ENCODE measurements at places on chromosomes 2 and 18. TPM values are rescaled to one million over a fixed set of nuclear protein-coding genes. Genes with fewer than 3 reads are reported as not detected.

IL36G gene
- total RNA-seq, result not detected

ASB18 gene
- total RNA-seq, result not detected

CCDC178 gene
- total RNA-seq, result not detected

HNMT gene
- 22.2 TPM for total RNA-seq

KCNJ13 gene
- not detected for total RNA-seq

KLHL41 gene
- 0.21 TPM for total RNA-seq

AUP1 gene
- 120 TPM for total RNA-seq

PPIL3 gene
- total RNA-seq, result 0.64 TPM

GAD1 gene
- total RNA-seq, result 0.96 TPM

ALPP gene
- not detected for total RNA-seq

CKAP2L gene
- not detected for total RNA-seq

GRCh38 chr18:69686861-69687260, 260.8 kb downstream of the CD226 start:
- no peak for DNase-seq

DNA sequence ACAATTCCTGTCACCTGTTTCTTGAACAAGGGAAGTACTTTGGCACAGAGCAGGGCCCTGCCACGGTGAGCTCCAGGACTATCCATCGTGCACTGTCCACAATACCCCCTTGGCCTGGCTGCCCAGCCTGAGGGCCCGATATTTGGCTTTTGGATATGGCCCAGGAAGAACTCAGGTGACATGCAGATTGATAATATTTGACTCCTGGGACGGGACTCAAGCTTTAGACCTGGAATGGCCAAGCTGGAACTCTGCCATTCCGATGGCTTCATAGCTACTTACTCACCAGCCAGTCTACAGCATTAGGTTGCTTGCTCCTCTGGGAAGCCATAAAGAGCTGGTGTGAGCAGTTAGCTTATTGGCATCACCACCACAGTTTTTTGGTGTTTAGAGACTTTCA, 26.6 kb downstream of the EML6 start:
- no peak for DNase-seq

DNA sequence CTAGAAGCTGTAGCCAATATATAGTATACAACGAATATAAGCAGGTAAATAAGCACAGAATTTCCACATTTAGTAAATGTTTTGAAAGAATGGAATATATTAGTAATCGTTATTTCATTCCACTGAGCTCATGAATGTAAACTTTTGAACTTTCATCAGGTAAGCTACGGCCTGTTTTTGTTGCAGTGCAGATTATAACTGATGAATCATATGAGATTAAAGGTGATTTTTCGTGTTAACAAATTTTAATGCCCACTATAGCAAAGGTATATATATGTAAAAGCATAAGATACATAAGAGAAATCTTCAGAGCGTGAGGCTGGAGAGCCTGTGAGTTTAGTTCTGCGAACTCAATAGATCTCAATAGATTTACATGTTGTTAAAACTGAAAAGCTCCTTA, 1.1 kb downstream of the SCYGR1 start:
- DNase-seq, result no peak

DNA sequence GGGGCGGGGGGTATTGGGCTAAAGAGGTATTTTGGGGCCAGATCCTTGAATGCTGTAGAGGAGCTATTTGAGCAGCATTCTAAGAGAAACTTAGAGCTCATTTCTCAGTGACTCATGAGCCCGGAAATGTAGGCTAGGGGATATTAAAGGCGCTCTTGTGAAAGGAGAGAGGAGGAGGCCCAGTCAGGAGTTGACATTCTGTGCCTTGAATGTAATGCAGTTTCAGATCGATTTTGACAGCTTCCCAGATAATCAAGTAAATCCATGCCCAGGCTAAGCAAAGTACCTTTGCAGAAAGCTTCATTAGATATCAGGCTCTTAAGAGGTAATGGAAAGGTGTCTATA, 1.5 kb downstream of the CAB39 start:
- no peak for DNase-seq

DNA sequence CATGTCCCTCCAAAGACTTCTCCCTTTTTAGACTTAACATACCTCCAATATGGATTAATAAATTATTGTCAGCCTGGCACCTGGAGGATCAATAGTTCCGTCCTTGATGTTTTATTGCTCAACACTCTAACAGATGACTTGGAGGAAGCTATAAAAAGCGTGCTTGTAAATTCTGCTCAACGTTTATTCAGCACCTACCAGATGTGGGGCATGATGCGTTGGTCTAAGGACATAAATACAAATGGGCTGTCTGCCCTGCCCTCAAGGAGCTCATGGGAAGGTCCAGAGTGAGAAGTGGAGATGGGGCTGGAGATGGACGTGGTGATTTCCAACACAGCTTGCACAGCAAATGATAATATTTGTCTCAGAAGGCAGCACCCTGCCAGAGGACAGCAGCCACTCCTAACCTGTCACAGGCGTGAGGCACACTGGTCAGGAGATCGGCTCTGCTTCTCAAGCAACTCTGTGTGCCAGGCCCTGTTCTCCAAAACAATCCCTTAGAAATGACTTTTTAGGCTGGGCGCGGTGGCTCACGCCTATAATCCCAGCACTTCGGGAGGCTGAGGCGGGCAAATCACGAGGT, 25.5 kb upstream of the ZCCHC2 start:
- no peak for DNase-seq

- DNase-seq, result no peak
These were observed 3.2 kb downstream of the STRN start for GRCh38 chr2:36963106-36963505.

GRCh38 chr18:9854801-9855676, 30.7 kb upstream of the TXNDC2 start:
- no peak for DNase-seq

DNA sequence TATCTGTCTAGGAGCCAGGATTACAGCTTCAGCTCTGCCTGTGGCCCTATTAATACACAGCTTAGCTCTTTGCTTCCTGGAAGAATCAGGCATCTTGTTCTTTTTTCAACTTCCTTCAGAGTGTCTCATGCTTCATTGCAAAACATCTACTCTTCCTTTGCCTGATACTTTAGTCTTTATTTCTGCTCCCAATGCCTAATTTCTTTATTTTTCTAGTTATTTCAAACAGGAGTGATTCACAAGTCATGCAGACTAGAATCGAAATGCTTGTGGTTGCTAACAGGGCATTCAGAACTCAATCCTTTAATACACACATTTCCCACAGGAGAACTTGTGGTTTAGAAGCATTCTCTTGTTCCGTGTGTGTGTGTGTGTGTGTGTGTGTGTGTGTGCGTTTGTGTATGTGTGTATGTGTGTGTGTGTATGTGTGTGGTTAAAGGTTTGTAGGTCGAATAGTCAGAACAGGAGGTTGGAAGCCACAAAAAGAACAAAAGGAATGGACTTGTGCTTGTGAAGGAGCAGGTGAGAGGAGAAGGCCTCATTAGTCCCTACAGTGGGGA, 28.3 kb upstream of the INSIG2 start:
- no peak for DNase-seq

- no peak for DNase-seq
These were observed 873 bp downstream of the MTHFD2 start for GRCh38 chr2:74199275-74199701.

DNA sequence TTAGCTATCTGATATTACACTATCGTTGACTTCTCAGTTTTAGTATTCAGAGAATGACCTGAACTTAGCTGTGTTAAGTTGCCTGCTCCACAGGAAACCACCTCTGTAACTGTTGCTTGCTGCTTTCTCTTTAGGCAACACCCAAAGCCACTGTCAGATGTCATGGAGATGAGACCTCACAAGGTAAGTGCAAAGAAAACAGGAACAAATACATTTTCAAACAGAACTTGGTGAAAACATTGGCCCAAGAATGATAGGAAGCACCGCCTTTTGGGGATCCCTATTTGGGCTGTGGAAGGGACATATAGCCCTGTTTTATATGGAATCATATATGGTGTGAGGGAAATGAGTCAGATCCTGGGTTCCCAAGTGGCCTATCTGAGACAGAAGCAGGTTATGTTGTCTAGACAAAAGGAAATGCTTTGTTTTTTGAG, 143.4 kb downstream of the UBE2E3 start:
- DNase-seq, result no peak

DNA sequence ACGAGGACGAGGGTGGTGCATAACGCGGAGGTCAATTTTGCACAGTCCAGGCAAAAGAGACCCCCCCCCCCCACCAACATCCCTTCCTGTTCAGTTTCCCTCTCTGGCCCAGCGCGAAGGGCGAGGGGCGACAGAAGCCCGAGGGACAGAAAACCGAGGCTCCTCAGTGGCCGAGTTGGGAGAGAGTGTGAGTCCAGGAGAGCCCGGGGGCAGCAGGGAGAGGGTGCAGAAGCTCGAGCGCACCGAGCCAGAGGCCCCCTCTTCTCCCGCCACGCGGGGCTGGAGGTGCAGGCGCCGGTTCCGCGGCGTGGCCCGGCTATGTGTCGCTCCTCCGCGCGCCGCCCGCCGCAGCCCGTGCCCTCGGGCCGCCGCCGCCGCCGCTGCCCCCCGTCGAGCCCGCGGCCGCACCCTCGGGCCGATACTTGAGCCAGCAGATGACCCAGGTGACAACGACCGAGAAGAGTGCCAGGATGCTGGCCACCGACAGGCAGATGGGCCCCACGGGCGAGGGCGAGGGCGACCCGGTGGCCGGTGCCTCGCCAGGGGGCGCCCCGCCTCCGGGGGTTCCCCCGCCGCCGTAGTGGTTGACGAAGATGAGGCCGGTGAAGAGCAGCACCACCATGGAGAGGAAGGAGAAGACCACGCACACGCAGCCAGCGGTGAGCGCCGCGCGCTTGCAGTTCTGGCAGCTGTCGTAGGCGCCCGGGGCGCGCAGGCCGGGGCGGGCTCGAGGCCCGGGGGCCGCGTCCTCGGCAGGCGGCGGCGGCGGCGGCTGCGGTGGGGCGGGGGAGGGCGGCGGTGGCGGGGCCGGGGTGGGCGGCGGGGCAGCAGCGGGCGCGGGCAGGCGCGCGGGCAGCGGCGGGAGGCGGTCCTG, 20.2 kb upstream of the PAX3 start:
- no peak for DNase-seq

GRCh38 chr2:127675331-127676261, at the start of gene LIMS2:
LIMS2 (minus strand) TSS chr2:127675530; CDS start chr2:127675024, 506 bp downstream.
- DNase-seq, result no peak

DNA sequence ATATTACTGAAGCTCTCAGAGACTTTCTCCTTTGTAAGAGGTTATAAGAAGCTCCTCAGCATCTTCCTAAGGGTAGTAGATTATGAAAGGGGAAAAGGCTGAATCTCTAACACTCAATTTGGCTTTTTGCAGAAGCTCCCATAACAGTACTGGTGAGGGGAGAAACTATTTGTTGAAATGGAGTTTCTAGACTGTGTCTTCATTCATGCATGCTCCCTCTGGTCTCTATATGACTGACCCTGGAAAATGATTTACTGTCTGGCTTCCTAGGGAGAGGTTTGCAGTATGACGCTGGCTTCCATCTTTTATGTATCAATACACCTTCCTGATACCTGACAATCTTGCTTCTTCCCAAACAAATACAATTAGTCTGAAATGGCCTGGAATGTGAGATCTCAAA, 63.9 kb downstream of the LDAH start:
- no peak for DNase-seq

- DNase-seq, result no peak
These were observed 138.0 kb downstream of the AGPS start for GRCh38 chr2:177530561-177530960.

- no peak for DNase-seq
These were observed 24.9 kb downstream of the COPS9 start for GRCh38 chr2:240111253-240111652.

- peak; percentile 56 for DNase-seq
These were observed 214.0 kb downstream of the CYP26B1 start for GRCh38 chr2:71933467-71934319.

- DNase-seq, result peak; percentile 73
These were observed 67.4 kb downstream of the TNP1 start for GRCh38 chr2:216792222-216793021.

- no peak for DNase-seq
These were observed 37.6 kb downstream of the C18orf63 start for GRCh38 chr18:74353169-74353775.

DNA sequence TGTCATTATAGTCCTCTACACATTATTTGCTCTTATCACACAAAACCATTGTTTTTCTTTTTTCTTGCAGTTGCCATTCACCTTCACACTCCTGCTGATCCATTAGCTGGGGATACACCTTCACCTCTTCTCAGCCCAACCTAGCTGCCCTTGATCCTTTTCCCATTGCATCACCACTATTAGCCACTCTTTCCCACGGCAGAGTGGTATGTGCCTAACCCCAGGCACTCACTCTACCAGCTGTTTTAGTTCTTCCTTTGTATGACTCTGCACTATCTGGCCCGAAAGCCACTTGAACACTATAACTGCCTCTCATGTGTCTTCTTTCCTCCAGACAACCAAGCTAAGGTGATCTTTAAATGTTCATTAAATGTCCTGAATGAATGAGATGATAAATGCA, 145.4 kb upstream of the PIK3C3 start:
- no peak for DNase-seq

- DNase-seq, result no peak
These were observed 350.7 kb downstream of the PAX3 start for GRCh38 chr2:221948076-221948475.

DNA sequence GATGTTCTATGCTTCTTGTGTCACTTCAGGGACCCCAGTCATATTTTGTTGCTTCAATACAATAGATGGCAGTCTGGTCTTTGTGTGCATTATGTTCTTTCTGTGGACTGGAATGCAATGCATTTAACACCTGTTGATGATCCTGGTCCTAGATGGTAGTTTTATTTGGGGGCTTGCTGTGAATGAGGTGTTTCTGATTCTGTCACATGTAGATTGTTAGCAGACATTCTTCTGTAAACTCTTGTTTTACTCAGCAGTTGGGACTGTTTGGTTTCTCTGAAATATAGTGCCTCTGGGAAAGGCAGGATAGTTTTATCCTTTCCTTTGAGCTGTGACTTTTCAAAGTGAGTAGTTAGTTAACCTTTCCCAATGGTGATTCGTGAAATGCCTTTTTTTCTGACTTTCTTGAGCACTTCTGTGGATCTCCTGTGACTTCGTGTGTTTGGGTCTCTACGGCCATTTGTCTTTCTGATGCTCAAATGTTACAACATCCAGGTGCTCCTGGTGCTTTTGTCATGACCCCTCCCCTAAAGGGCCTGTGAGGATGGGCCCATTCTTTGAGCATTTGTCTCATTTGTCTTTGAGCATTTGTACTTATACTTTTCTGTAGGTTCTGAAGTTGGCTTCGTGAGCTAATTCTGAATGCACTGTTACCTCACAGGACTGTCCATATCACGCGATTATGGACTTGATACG, 20.8 kb downstream of the ADNP2 start:
- DNase-seq, result no peak

- DNase-seq, result no peak
These were observed 58.4 kb downstream of the KCTD18 start for GRCh38 chr2:200451511-200451910.

- no peak for DNase-seq
These were observed 132.2 kb upstream of the RASGRP3 start for GRCh38 chr2:33344230-33344629.

- DNase-seq, result no peak
These were observed 92.6 kb upstream of the FAM117B start for GRCh38 chr2:202542142-202542541.

GRCh38 chr2:197893403-197894177, 89.2 kb downstream of the PLCL1 start:
- no peak for DNase-seq

GRCh38 chr2:22944143-22944542, 440.8 kb upstream of the KLHL29 start:
- no peak for DNase-seq

- DNase-seq, result no peak
These were observed 43.5 kb downstream of the ATP8B1 start for GRCh38 chr18:57759650-57760049.

Measured in ascending aorta (tissue), 2 donors.